ENCODE measurements at places on chromosomes 1 and 21.

DNA sequence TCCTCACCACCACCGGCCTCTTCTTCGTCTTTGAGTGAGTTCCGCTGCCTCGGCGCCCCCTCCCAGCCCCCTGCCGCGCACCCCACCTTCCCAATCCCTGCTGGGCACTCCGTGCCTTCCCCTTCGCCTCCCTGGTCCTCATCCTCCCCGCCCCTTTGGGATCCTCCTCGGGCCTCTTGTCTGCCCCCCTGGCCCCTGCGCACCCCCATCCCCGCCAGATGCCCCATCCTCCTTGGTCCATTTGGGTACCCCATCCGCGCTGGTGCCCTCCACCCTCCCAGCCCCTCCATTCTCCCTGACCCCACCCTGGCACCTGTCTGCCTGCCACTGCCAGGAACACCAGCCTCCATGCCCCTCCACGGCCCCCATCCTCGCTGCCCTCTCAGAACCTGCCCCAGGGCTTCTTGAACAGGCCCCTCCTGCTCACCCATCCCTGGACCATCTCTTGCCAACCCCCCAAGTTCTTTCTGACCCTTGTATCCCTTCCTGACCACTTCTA lies 667 bp downstream of the ZDHHC18 start:
- no peak for DNase-seq

DNA sequence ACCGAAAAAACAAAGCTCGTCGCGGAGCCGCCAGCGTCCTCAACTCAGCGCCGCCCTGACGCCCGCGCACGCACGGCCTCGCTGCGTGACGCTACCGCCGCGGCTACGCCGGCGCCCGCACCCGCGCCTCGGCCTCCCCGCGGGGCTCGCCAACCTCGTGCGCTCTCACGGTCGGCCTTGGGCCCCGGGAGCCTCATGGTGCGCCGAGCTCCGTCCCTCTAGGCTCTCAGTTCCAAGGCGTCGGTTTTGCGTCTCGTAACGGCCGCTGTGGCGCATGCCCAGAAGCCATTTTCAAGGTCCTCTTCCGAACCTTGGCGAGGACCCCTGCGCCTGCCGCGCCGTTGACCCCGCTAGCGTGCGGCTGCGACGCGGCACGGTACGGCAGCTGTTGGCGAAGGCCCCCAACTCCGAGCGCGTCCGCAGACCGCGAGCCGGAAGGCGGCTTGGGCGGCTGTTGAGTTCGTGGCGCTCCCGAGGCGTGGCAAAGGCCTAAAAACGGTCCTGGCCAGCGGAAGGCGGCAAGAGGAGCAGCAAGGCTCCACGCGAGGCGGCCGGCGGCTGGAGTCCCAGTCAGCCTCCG lies at the start of gene HENMT1:
HENMT1 (minus strand) TSS at position 64 of the 580 bp plus-strand sequence. CDS start 1,209 bp downstream, outside the sequence.
- DNase-seq = peak; percentile 70

GRCh38 chr21:33847588-33848248 lies 67.9 kb downstream of the ATP5PO start:
- no peak for DNase-seq

- DNase-seq = no peak
Observed at GRCh38 chr1:116382857-116383483, 9.9 kb downstream of the ATP1A1 start.

DNA sequence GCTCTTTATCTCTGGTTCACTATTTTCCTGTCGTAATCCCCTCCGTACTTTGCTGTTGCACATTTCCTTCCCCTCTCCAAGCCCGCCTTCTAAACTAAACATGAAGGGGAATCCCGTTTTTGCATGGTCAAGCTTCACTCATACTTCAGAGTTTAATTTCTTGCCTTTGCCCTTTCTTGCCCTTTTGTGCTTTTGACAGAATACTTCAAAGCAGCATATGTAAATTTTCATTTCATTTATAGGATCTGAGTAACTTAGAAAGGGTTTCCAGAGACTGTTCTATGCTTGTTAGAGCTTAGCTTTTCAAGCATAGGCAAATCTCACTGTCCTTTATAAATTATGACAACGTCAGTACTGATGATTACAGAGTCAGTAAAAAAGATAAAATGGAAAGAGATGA lies 27.7 kb downstream of the SPATA45 start:
- no peak for DNase-seq

GRCh38 chr1:156550346-156550745 lies 22.0 kb downstream of the IQGAP3 start:
- no peak for DNase-seq

GRCh38 chr1:73593804-73594203 lies 604.2 kb downstream of the LRRIQ3 start:
- no peak for DNase-seq

GRCh38 chr1:115839679-115840237 lies 1.2 kb downstream of the NHLH2 start:
- DNase-seq = no peak

GRCh38 chr1:185539277-185539943 lies 194.8 kb upstream of the HMCN1 start:
- DNase-seq = no peak

- DNase-seq = no peak
Observed at GRCh38 chr1:67942274-67942673, 108.2 kb downstream of the DIRAS3 start.

DNA sequence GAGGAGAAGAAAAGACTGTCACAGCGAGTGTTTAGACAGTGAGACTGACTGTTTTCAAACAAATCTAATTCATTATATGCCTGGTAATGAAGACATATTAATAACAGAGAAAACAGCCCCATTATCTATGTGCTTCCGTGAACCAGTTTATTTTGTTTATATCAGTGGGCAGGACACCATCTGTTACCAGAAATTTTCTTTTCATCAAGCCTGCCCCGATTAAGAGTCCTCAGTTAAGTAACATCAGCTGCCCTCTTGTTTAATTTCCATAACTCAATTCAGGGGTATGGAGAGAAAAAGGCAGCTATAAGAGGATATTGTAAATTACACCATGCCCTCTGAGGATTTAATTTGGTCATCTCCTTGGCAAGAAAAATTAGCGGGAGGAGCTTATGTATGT lies 94.0 kb downstream of the TMEM200B start:
- no peak for DNase-seq

- DNase-seq = no peak
Observed at GRCh38 chr21:28337315-28337714, 655.4 kb downstream of the LTN1 start.

- no peak for DNase-seq
Observed at GRCh38 chr1:10267319-10267718, 56.9 kb downstream of the KIF1B start.

GRCh38 chr1:43442756-43443155 lies 11.0 kb downstream of the HYI start:
- no peak for DNase-seq

- DNase-seq = no peak
Observed at GRCh38 chr1:50531027-50531426, 107.8 kb upstream of the DMRTA2 start.

DNA sequence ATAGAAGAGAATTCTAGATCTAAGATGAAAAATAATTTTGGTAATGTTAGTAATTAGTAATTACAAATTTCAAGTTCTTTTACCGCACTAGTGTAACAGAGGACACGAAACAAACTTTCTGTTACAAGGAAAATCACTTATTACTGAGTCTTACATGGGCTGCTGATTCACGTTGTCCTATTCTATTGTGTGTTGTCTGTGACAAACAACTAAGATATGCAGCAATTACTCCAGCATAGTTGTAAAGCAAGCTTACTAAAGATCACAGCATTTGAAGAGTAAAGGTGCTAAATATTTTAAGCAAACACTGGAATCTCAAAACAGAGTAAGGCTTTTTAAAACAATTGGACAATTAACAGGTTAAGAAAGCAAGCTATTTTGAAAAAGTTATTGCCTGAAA lies 502.3 kb downstream of the KCNT2 start:
- DNase-seq = no peak

DNA sequence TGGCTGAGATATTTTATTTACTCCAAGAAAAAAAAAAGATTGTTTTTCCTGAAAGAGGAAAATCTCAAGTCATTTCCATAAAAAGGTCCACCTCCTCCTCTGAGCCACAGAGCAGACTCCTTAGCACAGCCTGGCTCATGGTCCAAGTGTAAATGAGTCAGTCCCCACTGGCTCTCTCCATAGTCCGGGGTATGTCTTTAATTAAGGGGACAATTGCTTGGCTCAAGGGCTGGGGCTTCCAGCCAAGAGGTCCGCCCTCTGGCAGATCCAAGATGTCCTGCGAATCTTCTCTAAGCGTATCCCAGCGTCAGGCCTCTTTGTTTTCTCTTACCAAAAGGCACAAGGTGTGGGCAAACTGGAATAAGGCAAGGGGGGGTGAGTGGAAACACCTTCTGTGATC lies 33.3 kb downstream of the FOXD2 start:
- no peak for DNase-seq

DNA sequence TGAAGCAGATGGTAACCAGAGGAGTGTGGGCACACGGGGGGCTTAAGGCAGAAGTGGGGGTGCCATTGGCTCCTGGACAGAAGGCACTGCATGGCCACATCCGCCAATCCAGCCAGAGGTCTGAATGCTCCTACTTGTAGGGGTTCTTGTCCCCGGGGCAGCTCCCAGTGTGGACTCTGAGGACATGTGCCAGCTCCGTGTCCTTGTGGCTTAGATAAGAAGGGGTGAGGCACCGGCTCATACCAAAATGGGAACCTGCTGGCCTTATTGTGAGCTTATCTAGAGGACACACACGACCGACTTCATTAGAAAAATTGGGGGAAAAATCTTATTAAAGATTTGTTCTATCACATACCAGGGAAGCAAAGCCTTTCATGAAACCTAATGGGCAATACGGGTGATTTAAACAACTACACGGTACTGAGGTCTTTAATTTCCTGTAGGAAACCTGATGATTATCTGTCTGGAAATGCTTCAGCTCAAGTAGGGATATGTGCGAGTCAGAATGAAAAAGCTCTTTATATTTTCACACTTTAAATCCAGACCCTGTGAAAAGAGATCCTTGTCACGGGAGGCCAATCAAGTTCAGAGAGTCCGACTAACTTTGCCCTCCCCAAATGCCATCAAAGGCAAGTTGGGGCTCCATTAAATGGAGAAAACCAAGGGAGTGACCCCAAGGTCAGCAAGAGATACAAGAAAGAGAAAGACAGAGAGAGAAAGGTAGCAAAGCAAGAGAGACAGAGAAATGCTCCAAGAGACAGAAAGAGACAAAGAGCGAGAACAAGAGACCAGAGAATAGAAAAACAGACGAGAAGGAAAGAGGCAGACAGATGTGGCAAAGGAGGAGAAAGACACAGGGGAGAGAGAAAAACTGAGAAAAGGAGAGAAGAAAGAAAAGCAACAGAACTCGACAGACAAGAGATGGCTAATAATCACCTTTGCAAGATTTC lies 14.1 kb upstream of the KCNN3 start:
- DNase-seq = no peak

DNA sequence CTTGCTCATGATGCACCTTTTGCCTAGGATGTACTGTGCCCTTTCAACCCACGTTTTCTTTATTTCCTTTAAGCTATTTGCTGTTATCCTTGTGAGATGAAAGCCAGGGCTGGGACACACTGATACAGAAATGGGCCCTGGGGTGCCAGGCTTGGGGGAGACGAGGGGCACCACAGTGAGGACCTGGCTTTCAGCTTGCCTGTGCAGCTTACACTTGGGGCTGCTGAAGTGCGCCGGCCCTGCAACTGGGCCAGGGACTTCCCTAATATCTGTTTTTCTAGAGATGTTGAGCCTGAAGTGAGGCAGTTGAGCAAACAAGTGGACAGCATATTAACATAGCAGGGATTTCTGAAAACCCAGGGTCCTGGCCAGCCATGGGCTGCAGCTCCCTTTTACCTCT lies 42.5 kb upstream of the SLC19A1 start:
- DNase-seq = no peak

DNA sequence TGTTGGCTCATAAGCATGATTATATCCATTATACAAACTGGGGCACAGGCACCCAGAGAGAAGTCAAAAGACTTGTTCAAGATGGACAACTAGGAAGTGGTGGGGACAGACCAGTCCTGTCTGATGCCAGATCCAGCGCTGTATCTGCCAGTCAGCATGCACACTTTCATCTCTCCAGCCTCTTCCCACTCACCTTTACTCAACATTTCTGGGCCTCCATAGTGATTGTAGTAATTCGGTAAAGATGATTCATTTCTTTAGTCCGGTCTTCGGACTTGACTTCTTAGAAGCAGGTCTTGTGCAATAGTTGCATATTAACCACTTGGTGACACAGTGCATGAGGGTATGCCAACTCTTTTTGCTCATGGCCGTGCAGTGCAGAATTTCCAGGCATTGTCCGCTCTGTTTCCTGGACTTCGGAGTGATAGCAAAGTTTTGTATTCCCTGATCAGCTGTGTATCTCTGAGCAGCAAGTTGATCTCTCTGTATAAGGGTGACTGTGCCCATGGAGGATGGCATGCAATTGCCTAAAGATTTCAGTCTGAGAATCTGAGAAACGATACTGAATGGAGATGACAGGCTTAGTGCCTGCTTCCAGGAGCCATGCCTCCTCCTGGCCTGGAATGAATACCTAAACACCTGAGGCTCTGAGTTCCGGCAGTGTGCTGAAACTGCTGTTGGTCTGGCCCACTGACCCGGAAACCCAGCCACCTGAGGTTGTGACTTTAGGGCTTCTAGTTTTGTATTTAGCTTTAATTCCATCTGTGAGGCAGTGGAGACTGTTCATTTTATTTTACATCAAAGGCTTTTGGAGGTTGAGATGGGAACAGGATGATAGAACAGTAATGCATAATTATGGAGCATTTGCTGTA lies 39.0 kb downstream of the GALNT2 start:
- DNase-seq = no peak
